Activated CD8-positive, alpha-beta memory T cell treated with anti-CD3 and anti-CD28 coated beads for 48 hours (primary cell): ENCODE measurements at places on chromosomes 6 and 20.

DNA sequence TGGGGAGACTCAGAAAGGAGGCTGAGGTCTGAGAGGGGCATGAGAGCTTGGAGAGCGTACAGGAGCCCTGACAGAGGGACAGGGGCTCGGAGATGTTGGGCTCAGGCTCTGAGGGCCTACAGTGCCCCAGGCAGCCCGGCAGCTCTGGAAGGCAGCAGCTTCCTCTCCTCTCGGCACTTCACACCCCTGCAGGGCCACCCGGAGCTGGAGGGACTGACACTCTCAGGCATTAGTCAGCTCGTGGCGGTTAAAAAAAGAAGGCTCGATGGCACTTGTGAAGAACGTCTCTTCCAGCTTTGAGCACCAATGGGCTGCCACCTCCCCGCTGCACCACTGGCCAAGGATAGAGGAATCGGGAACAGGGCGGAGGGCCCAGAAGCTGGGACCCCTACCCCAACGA, 62.6 kb upstream of the SIRPA start:
- no peak for DNase-seq

DNA sequence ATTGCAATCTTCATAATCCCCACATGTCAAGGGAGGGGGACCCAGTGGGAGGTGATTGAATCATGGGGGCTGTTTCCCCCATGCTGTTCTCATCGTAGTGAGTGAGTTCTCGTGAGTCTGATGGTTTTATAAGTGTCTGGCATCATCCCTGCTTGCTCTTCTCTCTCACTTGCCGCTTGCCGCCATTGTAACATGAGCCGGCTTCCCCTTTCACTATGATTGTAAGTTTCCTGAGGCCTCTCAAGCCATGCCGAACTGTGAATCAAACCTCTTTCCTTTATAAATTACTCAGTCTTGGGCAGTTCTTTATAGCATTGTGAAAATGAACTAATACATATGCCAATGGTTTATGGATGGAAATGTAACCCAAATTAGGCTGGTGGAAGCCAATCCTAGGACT, 109.4 kb upstream of the AKAP12 start:
- no peak for DNase-seq

DNA sequence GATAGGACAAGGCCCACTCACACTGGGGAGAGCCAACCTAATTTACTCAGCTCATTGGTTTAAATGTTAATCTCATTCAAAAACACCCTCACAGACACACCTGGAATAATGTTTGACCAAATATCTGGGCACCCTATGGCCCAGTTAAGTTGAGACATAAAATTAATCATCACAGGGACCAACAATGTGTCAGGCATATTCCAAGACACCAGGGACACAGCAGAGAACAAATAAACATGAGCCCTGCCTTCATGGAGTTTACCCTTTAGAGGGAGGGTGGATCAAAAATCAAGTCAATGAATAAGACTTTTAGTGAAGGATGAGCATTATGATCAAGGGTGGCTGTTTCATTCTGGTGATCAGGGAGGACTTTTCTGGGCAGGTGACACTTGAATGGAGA, 98.7 kb upstream of the CHD6 start:
- DNase-seq = no peak

- DNase-seq = no peak
These were observed 16.9 kb upstream of the RFPL4B start for GRCh38 chr6:112330071-112330878.

DNA sequence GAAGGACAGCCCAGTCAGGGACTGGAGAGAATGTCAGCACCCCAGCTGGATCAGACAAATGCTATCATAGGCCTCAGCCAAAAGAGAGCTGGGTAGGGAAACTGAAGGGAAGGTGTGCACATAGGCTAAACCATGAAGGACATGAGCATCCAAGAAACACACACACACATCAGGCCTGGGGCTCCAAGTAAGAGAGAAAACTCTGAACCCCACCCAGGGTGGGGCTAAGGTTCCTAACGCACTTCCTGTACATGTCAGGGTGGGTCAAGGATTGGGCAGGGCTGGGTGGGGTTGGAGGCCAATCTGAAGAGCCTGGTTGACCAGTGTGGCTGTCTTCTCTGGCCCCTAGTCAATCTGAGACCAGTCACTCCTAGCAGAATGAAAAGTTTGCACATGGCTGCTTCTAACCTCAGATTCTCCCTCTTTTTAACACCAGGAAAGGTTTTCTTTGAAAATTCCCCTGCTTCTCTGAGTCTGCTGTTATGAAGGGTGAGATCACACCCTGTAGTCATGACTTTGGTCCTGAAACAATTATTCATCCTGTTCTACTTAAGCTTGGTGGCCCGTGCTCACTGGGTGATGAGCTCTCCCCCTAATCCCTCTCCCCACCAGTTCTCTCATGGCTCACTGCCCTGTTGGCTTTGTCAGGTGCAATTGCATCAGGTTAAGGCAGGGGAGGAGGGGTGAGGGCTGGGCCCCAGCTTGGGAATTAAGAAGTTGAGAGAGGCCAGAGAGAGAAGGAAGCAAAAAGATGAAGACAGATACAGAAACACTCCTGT, 88.4 kb downstream of the MAFB start:
- no peak for DNase-seq

DNA sequence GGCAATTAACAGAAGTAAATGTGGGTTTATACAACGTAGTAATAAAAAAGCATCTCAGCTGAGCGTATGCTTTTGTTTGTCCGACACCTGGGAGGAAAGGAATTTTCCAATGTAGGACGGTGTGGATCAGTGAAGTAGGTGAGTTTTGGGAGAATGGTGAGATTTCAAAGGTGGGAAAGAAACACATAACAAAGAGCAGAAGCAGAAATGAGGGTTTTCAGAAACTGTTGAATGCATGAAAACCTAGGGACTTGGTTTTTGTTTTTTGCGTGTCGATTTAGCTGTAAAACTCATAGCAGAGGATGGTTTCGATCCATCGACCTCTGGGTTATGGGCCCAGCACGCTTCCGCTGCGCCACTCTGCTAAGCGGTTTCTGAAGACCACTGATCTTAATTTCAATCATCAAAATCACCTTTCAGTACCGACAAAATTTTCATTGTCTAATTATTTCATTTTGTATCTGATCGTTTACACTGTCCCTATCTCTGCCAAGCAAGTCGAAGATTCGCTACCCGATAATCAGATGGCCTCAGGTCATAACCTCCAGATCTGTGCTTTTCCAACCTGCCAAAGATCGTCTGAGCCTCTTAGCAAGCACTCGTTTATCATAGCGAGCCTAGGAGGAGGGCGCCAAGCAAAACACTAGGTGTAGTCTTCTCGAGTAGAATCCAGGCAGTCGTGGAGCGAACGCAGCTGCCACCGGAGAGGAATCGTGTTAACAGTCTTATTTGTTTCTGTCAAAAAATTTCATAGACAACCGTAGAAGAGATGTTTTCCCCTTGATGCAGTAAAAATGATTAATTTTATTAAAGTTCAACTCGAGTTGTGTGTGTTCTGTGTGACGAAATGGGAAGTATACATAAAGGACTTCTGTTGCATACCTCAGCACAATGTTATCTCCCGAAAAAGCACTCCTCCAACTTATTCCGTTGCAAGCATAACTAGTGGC, 20.9 kb upstream of the POM121L2 start:
- peak; percentile 27 for DNase-seq

DNA sequence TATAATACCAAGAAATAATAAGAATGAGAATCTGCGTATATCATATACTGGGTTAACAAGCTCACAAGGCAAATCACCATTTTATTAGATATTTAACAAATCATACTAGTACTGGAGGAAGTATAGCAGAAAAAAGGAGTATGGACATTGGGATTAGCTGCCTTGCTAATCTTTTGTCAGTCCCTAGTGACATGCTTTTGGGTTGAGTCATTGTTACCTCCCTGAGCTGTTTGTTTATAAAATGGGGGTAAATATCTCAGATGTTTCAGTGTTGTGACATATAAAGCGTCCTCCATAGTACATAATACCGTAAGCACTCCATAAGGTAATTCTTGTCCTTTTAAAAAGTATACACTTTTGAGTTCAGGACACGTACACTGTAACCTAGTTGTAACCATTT, 107.0 kb downstream of the ESR1 start:
- DNase-seq = no peak

DNA sequence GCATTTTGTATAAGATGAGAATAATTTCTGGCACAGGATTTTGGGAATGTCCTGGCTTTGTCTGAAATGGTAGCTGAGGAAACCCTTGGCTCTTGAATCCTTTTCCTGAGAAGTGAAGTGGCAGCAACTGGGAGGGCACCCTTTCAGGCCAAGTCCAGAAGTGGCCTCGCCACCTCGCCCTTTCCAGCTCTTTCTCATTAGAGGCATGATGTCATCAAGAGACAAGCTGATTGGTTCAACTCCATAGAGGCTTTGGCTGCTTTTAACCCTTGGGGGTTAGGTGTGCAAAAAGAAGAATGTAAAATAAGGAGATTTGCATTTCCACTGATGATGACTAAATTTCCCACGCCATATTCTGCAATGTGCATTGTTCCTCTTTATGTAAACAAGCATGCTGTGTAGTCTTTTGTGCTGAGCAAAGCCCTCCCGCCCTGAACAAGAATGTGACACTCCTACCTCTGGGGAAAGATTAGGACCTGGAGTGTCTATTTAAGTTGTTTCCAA, 116.5 kb downstream of the TCP11 start:
- no peak for DNase-seq

DNA sequence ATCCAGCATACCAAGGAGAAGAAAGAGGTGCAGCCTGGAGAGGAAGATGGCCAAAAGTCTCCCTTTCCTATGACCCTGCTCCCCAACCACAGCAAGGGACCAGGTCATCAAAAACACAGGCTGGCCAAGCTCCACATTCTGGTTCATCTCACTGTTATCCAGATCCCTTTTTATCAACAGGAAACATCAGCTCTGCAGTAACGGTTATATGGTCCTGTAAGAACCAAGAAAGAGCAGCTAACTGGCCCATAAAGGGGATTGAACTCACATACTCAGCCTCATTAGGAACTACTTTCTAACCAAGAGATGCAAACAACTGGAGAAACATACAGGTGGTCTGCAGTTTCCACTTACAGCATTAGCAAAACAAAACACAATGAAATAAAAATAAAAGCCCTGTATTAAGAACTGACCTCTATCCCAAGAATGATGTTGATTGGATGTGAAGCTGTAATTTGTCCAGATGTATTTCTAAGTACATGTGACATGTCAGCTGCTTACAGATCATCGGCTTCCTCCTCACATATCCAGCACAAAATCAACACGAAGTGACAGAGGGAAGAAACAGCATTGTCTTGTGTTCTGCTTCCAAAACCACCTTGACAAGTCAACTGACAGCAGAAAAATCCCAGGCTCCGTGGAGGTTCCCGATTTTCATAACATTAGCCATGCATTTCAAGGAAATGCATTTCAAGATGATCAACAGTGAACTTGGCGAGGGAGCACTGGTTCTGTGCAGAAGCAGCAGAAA, 557.2 kb upstream of the AGPAT4 start:
- DNase-seq = no peak

DNA sequence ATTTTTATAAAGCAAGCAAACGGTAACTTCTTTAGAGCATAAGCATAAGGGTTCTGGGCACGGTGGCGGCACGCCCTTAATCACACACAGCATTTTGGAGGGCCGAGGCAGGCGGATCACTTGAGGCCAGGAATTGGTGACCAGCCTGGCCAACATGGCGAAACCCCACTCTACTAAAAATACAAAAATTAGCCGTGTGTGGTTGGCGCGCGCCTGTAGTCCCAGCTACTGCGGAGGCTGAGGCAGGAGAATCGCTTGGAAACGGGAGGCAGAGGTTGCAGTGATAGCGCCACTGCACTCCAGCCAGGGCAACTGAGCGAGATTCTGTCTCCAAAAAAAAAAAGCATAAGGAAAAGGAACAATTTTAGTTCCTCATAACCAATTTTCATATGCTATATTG, 2.6 kb downstream of the SENP6 start:
- no peak for DNase-seq

- no peak for DNase-seq
These were observed 23.4 kb upstream of the SCUBE3 start for GRCh38 chr6:35190306-35190705.

GRCh38 chr6:130852844-130853554, 25.8 kb downstream of the SMLR1 start:
- no peak for DNase-seq

- no peak for DNase-seq
These were observed 32.5 kb downstream of the PDYN start for GRCh38 chr20:1961374-1961773.

- no peak for DNase-seq
These were observed 59.6 kb upstream of the LAMP5 start for GRCh38 chr20:9454791-9455190.

DNA sequence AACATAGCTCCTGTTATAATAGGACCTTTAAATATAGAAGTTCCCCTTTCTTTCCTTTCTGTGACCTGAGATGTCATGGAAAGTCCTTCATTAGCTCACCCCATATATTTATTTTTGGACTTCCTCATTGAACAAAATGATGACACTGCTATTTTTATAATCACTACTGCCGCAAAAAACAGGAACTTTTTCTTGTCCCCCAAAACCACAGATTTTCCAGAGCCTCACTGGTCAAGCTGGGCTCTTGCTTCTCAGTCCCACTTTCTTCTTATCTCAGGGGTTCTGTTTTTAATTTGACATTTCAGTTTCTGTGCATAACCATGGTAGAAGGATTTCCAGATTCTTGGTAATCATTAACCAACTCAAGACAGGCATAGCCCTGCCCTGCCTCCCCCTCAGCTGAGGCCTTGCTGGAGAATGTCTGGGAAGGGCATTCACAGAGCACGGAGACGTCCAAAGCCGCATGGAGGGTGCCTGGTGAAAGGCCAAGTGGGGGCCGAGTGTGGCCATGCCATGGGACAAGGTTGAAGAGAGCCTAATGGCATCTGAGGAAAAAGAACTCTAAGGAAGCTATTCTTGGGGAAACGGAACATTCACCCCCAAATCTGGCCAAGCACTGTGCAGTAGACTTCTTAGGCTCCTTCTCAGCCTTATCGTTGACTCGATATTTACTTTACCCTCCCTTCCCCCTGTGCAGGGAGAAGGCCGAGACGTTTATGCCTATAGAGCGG, 73.7 kb downstream of the EDN1 start:
- DNase-seq = no peak

DNA sequence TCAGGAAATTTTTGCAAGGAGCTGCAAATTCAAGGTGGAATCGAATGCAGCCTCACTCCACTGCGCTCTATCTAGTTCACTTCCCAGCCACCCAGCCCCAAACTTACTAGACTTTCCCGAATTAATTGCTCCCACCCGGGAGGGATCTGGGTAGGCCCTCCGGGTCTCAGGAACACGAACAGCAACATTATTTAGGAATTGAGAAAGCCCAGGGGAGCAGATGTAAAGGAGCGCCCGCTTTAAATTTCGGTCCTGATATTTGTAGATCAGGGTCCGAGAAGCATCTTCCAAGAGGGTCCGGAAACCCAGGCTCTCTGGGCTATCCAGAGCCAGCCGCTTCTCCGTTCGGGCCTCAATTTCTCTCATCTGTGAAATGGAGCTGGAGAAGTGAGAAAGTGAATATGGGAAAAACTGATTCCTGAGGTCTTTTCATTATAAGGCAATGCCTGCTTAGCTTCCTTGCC, 490 bp upstream of the ID1 start:
- no peak for DNase-seq
